Spleen (tissue), 13 donors: ENCODE measurements at places on chromosomes 2 and 18. TPM values are rescaled to one million over a fixed set of nuclear protein-coding genes. Genes with fewer than 3 reads are reported as not detected.

IL1A gene
- 0.21 TPM for polyA plus RNA-seq

GYPC gene
- 202 TPM for polyA plus RNA-seq

PSTPIP2 gene
- 58.7 TPM for polyA plus RNA-seq

- H3K4me3 ChIP-seq, result no peak overlapping the region
- no peaks in the 10 kb centered on the region for H3K4me1 ChIP-seq
- no peaks in the 10 kb centered on the region for H3K27me3 ChIP-seq
- H3K36me3 ChIP-seq, result no peaks in the 10 kb centered on the region
- H3K27ac ChIP-seq, result no peak overlapping the region
Measured at GRCh38 chr18:4750393-4751346, 295.6 kb upstream of the DLGAP1 start.

DNA sequence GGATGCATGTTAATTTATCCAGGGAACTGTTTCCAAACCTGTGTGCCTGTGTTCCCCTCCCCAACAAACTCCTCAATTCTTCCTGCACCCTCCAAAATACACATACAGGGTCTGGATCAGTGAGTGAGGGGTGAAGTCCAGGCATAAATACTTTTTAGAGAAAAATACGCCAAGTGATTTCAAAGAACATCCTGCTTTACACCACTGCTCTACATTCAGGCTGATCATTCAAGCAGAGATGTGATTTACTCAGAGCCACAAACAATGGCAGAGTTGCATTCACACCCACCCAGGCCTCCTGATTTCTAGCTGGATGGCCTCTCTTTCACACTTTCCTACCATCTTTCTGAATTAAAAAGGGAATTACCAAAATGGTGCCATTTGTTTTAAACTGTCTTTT is 289.5 kb upstream of the SLC14A2 start:
- no peaks in the 10 kb centered on the region for H3K36me3 ChIP-seq
- H3K27me3 ChIP-seq, result no peaks in the 10 kb centered on the region
- DNase-seq, result no peak
- H3K27ac ChIP-seq, result no peak overlapping the region
